ENCODE measurements at places on chromosomes 12 and 14.

GRCh38 chr12:70948236-70948975 lies 27.9 kb upstream of the PTPRR start:
- no peak for DNase-seq

- DNase-seq, result no peak
Observed at GRCh38 chr12:69666798-69667197, 32.3 kb downstream of the BEST3 start.

- no peak for DNase-seq
Observed at GRCh38 chr14:104333646-104334423, 195.4 kb downstream of the KIF26A start.

DNA sequence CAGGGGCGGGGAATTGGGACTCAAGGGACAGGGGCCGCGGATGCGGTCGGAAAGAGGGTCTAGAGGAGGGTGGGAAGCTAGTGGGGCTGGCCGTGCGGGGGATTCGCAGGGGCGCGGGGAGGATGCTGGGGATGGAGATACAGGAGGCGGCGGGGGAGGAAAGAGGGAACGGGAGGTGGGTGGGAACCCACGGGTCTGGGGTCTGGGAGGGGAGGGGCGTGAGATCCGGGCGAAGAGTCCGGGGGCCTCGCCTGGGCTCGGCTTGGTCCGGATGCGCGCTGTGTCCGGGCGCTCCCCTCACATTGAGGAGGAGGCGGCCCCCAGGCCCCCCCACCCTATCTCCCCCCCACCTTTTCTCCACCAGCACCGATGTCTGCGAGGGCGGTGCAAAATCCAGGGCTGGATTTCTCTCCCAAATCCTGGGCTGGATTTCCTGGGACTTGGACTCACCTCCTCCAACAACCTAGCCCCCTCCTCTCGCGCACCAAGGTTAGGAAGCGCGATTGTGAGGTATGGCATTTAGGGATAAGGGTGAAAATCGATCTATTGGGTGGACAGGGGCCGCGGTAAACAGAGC lies at the start of gene AGAP2:
Gene AGAP2, minus strand, starts transcription at position 82 of the 577 bp plus-strand sequence. CDS start 496 bp downstream, outside the sequence.
- no peak for DNase-seq

- DNase-seq, result no peak
Observed at GRCh38 chr14:96911499-96912149, 114.4 kb downstream of the VRK1 start.

DNA sequence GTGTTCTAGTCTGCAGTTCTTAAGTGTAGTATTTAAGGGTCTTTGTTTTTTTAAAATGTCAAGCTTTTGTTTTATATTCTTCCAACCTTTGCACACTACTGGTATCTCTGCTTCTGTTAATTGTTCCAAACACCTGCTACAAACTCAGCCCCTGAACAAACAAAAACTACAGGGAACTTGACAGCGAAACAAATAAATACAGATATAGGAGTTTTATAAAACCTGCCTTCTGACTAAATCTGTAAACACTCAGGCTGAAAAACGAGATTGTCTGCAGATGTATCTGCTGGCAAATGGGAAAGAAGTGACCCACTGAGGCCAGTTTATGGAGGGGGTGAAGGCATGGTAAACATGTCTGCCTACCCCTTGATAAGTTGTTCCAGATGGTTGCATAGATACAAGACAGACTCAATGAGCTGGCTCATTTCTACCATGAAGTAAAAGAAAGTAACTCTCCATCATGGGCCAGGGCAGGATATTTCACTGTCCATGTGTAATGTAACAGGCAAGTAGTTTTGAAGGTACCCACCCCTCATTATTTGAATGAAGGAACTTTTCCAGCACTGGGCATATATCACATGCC lies 75.6 kb downstream of the LMO3 start:
- no peak for DNase-seq

DNA sequence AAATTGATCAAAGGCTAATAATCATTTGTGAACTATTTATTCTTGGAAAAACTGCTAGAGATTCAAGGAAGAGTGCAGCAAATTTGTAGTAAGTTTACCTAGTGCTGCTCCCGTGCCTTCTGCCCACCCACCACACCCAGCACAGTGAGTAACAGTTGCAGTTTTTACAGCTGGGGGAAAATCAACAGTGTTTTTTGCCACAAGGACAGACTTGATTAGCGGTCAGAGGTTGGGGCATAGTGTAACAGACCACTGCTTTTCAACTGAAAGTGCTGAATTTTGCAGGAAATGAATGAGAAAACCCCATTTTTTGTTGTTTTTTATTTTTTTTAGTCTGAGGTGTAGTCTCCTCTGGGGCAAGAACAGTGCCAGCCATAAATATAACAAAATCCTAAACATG lies 7.5 kb upstream of the KLRK1 start:
- DNase-seq, result no peak

DNA sequence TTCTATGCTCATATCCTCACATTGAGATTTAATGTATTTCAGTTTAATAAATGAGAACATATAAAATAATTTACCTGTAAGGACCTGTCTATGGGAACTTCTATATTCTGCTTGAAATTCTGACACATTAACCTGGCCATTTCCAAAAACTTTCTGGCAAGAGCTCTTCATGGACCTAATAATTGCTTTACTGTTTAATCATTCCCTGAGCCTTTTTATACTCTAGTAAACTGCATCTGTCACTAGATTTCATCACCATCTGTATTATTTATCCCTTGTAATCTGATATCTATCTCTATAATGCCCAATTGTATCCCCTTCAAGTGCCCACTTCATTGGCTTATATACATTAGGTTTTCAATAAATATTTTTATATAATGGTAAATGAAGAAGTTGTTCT lies 327.7 kb downstream of the RAD51B start:
- no peak for DNase-seq

GRCh38 chr12:131830914-131831571 lies 2.9 kb downstream of the MMP17 start:
- no peak for DNase-seq

- DNase-seq, result no peak
Observed at GRCh38 chr12:105570944-105571343, 240.5 kb downstream of the C12orf75 start.

- DNase-seq, result no peak
Observed at GRCh38 chr12:113420996-113421595, 1.1 kb upstream of the SDSL start.

DNA sequence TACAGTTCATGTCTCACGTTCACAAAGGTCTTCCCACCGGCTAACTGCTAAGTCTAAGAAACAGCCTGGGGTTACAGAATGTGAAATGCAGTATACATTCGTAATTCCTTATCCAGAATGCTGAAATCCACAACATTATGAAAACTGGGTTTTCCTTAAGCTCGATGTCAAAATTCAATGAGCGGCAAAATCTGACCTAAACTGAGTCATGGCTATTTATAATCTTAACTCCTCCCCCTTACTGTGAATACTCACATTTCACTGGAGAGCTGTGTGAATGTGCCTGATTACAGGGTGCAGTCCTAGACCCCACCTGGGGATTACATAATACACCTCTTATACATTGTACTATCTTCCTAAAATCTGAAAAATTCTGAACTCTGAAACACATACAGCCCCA lies 35.3 kb downstream of the STX2 start:
- no peak for DNase-seq

GRCh38 chr14:96567289-96567899 lies 65.2 kb downstream of the PAPOLA start:
- DNase-seq, result peak; percentile 45

DNA sequence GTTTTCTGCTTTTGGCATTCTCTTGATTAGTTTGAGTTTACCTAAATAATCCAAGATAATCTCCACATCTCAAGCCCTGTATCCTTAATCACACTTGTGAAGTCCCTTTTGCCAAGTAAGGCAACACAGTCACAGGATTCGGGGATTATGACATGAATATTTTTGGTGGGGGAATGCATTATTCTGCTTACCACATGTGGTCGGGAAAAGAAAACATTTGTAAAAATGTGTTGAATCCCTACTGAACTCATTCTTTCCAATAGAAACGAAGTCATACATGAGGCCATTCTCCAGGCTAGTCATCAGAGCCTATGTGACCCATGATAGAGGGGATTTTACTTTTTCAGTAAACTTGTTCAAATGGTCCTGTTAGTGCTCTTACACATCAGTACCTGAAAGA lies 58.5 kb upstream of the PRICKLE1 start:
- DNase-seq, result no peak

GRCh38 chr12:79844693-79845092 lies 90.2 kb downstream of the PPP1R12A start:
- DNase-seq, result no peak

DNA sequence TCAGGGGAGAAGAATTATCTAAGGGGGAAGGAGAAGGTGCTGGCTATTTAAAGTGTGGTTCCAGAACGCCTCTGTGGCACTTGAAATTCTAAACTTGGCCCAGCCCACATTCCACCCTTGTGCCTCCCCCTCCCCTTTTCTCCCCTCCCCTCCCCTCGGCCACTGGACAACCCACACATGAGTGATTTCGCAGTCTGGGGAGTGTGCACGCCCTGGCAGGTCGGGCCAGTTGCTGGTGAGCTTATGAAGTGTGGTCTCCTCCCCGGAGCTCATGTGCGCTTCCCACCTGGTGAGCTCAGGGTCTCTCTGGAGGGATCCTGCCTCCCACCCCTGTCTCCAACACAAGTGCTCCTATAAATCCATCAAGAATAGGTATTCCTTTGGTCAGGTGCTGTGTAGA lies at the start of gene SLC6A13:
Gene SLC6A13, minus strand, starts transcription at position 20 of the 400 bp plus-strand sequence. CDS start 2,784 bp downstream, outside the sequence.
- no peak for DNase-seq

GRCh38 chr14:23446291-23446851 lies 10.9 kb upstream of the MYH7 start:
- DNase-seq, result no peak

DNA sequence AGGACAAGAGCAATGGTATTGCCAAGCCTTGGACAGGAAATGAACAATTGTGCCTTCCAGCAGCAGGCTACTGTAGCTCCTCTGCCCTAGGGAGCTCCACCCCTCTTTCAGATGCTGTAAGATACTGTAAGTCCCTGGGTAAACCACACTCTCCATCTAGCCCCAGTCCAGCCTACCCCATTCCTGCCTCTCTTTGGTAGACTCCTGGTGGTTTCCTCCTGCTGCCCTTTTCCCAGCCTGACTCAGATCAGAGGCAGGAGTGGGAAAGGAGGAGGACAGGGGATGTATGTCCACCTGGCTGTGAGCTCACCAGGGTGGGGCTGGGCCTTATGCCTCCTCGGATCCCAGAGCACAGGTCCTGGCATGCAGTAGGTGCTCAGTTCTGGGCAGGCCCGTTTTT lies 174.6 kb downstream of the ESRRB start:
- DNase-seq, result no peak

DNA sequence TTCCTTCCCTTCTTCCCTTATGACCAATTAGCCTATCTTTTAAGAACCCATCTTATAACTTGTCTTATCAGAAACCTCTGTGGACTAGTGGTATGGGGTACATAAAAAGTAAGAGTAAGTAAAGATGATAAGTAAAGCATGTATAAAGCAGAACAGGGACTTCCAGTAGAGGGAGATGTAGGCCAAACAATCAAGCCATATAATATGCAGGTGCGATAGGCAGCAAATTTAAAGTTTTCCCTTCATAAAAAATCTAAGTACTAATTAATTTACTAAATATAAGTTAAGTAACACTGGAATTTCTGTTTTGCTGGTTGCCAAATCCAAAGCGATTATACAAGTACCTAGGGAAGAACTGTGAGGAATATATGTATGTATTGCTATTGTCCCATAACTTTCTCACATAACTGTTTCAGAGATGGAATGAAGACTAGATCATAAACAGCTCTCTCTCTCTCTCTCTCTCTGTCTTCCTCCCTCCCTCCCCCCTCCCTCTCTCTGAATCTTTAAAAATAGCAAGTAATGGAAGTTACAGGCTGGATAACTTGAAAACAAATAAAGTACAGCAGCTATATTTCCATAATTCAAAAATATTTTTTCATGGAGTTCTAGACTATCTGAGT lies 25.7 kb downstream of the METTL25 start:
- DNase-seq, result peak; percentile 36

DNA sequence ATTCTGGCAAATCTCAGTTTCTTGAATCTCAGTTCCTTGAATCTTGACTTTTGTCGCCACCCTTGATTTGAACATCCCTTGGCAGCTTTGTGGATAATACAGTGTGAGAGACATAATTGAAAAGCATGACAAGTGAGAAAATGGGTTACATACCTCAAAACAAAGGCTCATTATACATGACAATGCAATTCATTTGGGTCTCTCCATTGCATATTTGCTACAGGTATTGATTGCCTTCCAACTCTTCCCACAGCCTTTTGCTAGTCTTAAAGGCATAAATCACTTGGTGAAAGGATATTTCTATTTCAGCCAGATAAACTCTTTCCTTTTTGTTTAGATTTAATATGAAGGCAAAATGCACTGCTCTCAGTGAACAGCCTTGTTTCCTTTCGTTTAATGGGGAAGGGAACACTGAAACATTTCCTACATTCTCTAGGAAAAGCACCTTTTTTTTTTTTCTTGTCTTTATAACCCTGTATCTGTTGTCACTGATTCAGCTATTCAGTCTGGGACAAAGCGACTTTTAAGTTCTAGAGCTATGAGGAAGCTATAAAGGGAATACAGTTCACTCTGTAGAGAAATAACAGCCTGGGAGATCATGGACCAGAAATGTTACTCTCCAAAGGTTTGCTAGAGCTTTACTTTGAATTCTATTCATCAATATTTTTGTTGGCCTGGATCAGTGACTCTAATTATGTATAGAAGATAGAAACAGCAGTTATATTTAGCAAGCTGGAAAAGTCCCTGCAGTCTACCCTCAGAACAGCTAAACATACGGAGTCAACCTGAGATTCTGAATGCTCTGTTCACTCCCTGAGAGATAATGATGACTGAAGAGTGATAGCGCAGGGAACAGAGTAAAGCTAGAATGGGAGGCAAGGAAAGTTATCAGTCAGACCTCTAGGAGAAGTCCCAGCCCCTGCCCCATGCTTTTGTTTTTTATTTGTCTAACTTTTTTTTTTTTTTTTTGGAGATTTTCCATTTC lies 311.4 kb downstream of the RGS6 start:
- no peak for DNase-seq

DNA sequence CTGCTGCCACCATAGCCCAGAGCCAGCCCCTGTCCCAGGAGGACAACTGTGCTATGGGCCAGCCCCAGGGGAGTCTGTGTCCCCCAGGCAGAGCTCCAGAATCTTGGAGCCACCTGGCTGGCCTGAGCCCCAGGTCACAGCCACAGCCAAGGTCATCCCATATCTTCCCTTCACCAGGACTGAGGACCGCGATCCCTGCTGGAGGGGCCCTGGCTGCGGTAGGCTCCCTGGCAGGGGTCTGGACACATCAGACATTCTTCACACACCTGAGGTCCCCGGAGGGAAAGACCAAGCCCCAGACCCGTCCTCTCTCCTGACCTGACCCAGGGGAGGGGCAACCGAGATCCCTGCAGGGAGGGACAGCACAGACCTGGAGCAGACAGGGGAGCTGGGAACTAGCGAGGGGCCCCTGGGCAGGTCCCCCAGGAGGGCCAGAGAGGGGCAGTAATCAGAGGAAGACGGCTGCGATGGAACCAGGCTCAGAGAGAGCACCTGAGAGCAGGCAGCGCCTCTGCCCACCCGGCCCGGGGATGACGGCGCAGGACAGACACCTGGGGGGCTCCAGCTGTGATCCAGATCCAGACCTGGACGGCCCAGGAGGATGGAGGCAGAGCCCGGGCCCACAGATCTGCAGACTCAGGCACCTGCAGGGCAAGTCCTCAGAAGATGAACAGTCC lies 103.2 kb upstream of the EIF5 start:
- DNase-seq, result no peak

- DNase-seq, result no peak
Observed at GRCh38 chr12:27711967-27712366, 1.3 kb downstream of the MRPS35 start.
